ENCODE measurements at places on chromosomes 1 and 21.
A peak's percentile ranks its signal among the peaks of the same experiment; 100 is the strongest.

- DNase-seq = peak; percentile 55
Observed at GRCh38 chr1:24203404-24203803, 16.3 kb upstream of the IFNLR1 start.

DNA sequence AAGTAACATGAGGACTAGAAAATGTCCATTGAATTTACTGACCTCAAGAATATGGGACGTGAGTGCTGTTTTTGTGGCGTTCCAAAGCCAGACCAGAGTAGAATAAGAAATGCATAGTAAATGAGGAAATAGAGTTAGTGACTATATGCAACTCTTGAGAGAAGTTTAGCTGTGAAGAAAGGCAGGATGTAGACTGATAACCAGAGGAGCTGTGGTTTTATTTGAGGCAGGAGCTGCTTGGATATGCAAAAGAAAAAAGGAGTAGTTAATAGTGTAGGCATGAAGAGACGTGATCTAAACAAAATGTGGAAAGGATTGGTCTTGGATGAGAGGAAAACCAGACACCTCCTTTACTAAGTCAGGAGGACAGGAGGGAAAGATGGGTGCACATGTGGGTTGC lies 28.2 kb downstream of the DNAH14 start:
- no peak for DNase-seq

DNA sequence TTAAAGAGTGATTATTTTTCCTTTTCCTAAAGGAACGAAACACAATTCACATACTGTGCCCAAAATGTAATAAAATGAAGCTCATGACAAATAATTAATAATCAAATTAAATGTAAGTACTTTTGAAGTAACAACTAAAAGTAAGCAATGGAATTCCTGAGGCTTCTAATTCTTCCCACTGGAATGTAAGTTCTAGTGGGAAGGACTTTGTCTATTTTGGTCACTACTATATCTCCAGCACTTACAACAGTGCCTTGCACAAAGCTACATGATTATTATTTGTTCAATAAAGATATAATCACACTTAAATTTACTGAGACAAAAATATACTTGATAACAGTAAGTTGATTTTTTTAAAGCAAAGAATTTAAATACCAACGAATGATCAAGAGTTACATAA lies 128.8 kb downstream of the COQ8A start:
- no peak for DNase-seq

- no peak for DNase-seq
Observed at GRCh38 chr21:33684923-33685560, 42.7 kb downstream of the ITSN1 start.

- DNase-seq = no peak
Observed at GRCh38 chr1:87673748-87674147, 345.1 kb downstream of the LMO4 start.
